ENCODE measurements at places on chromosomes 6 and 20. TPM values are rescaled to one million over a fixed set of nuclear protein-coding genes. Genes with fewer than 3 reads are reported as not detected.

GRCh38 chr6:167336844-167337630, 12.2 kb downstream of the TTLL2 start:
- DNase-seq, result no peak

DNA sequence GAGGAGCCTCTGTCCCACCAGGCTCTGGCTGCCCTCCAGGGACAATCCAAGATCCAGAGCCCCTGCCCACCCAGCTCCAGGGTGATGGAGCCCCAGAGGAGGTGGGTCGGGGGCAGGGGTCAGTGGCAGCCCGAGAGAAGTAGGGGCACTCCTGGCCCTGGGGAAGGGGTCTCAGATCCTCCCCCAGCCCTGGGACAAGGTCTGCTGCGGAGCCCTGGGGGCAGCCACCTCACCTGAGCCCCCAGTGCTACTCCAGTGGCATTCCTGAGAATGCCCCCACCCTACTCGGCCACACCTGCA, 2.7 kb upstream of the LAMA5 start:
- no peak for DNase-seq

- DNase-seq, result no peak
Observed at GRCh38 chr6:13355043-13355945, 27.0 kb upstream of the TBC1D7 start.

DNA sequence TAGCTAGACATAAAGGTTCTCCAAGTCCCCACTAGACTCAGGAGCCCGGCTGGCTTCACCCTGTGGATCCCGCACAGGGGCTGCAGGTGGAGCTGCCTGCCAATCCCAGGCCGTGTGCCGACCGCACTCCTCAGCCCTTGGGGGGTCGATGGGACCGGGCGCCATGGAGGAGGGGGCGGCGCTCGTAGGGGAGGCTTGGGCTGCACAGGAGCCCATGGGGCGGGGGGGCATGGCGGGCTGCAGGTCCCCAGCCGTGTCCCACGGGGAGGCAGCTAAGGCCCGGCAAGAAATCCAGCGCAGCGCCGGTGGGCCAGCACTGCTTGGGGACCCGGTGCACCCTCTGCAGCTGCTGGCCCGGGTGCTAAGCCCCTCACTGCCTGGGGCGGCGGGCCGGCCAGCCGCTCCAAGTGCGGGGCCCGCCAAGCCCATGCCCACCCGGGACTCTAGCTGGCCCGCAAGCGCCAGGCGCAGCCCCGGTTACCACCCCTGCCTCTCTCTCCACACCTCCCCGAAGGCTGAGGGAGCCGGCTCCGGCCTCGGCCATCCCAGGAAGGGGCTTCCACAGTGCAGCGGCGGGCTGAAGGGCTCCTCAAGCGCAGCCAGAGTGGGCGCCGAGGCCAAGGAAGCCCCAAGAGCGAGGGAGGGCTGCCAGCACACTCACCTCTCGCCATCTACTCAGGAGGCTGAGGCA, 26.5 kb upstream of the ID1 start:
- peak; percentile 44 for DNase-seq

GRCh38 chr20:32040142-32040953, 11.7 kb upstream of the HCK start:
- peak; percentile 82 for DNase-seq

GRCh38 chr20:48437146-48437545, 390.7 kb downstream of the PREX1 start:
- DNase-seq, result no peak

- DNase-seq, result peak; percentile 30
Observed at GRCh38 chr6:27668442-27669294, 195.8 kb upstream of the ZNF184 start.

- no peak for DNase-seq
Observed at GRCh38 chr6:117237561-117237960, 27.8 kb upstream of the VGLL2 start.

DNA sequence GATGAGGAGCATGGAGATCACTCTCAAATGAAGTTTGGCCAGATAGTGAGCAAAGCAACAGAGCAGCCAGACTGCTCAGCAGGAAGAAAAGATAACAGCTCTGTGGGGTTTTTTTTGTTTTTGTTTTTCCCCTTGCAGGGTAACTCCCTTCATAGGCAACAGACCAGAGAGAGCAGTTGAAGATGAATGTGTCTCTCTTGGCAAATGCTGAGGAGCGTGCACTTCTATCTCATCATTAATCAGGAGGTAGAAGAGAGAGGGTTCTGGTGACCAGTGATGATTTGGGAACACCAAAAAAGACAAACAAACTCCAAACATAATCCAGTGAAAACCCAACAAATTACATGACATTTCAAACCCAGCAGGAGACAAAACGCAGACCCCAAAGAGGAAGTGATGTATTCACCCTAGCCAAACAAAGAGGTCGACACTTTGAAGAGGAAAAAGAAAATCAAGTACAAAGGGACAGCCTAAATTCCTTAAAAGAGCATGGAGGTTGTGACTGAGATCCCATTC, 66.2 kb upstream of the RREB1 start:
- no peak for DNase-seq

GRCh38 chr6:11413117-11413687, 124.3 kb upstream of the TMEM170B start:
- no peak for DNase-seq

GRCh38 chr6:56499095-56499494, 143.6 kb downstream of the DST start:
- DNase-seq, result no peak

DNA sequence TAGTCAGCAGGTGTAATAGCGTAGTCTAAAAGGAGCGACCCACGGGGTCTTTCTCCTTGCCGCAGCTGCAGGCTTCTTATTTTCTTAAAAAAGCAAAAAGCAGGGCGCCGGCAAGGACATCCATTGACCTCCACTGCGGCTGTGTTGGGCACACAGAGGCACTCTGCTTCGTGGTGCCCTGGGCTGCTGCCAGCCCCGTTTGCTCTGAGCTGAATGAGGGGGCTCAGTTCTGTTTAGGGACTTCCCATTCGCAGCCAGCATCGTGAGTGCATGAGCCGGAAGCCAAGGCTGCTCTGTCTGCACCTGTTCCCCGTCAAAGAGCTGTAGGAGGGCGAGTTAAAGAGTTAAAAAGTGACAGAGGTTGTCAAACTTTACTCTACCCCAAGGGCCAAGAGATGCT, 1.7 kb upstream of the SLC22A2 start:
- DNase-seq, result no peak

- DNase-seq, result no peak
Observed at GRCh38 chr6:151502499-151502898, 8.7 kb downstream of the CCDC170 start.

DNA sequence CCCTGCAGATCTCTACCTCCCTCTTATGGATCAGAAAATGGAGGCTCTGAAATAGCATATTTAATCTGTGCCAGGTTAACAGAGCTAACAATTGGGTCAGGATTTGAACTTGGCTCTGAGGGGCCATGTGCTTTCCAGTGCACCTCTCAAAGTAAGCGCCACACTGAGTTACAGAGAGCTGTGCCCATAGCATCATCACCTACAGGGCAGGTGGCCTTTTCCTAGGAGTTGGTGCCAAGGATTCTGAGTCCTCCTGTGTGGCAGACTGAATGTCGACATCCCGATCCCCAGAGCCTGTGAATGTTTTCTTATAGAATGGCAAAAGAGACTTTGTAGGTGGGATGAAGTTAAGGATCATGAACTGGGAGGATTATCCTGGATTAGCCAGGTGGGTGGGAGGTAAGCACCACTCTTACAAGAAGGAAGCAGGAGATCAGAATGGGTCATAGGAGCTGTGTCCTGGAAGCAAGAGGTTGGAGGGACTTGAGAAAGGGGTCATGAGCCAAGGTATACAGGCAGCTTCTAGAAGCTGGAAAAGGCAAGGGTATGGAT, 68.0 kb upstream of the TBC1D7 start:
- no peak for DNase-seq

DNA sequence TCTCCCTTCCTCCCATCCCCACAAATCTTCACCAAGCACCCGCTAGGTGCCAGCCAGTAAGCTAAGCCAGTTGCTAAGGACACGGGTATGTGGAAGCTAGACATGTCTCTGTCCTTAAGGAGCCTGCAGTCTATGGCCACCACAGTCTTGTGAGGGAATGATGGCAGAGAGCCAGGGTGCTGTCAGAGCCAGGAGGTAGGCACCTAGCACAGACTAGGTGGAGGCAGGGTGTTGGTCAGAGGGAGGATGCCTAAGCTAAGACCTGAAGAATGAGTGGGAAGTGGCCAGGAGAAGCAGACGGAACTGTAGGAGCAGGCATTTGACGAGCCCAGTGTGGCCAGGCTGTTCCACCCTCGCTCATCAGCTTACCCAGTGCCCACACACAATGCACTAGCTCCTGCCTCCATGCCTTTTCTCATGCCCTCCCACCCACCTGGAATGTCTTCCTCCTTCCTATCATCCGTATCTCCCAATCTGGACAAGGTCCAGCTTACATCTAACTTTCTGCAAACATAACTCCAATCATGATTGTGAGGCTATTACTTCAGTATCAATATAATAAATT, 125.6 kb downstream of the FOXC1 start:
- DNase-seq, result no peak

DNA sequence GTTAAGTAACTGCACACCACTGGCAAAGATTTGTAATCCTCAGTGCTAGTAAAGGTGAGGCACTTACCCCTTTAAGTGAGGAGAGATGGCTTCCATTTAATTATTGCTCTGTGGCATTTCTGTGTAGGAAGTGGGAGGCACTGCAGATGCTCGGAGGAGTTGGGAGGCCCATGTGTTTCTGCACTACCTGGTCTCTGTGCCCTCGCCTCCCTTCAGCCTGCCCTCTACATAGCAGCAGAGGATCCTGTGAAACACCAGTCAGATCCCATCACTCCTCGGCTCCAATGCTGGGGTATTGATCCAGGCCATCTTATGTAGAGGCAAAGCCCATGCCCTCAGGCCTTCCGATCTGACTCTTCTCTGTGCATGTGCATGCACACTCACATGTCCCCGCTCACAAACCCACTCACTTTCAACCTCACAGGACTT, 67.0 kb downstream of the SLX4IP start:
- DNase-seq, result no peak

GRCh38 chr6:117483645-117484016, 1.2 kb downstream of the DCBLD1 start:
- DNase-seq, result no peak

Gene KHDC1L
- polyA plus RNA-seq, result not detected

Gene OR2J3
- polyA plus RNA-seq, result not detected

Gene CD109
- polyA plus RNA-seq, result 6.6 TPM

Gene TMEM200A
- polyA plus RNA-seq, result 0.27 TPM

Gene EYA2
- polyA plus RNA-seq, result 2.7 TPM

Gene CCN6
- polyA plus RNA-seq, result not detected

Gene TFAP2A
- polyA plus RNA-seq, result 0.57 TPM

Gene RNGTT
- 3.9 TPM for polyA plus RNA-seq

Gene GFOD1
- polyA plus RNA-seq, result 30.3 TPM
